B cell (primary cell): ENCODE measurements at places on chromosomes 4 and X. TPM values are rescaled to one million over a fixed set of nuclear protein-coding genes. Genes with fewer than 3 reads are reported as not detected.

The PDGFC gene
- total RNA-seq = 0.10 TPM in 1 of 2 replicates, not detected in the other

The VSIG1 gene
- total RNA-seq = 8.6 and 16.8 TPM in 2 replicates

The INTU gene
- total RNA-seq = not detected in 2 replicates

The CACNA1F gene
- 6.7 and 8.2 TPM in 2 replicates for total RNA-seq

The EPHA5 gene
- not detected in 2 replicates for total RNA-seq
